CD4-positive, alpha-beta T cell treated with Interleukin-10 for 1 hour (primary cell): ENCODE measurements at places on chromosomes 2 and 18.

- no peak for DNase-seq
Observed at GRCh38 chr2:17644997-17645720, 104.7 kb downstream of the VSNL1 start.

GRCh38 chr2:127649100-127649611, 3.2 kb downstream of the GPR17 start:
- no peak for DNase-seq

GRCh38 chr2:215507836-215508235, 72.0 kb upstream of the FN1 start:
- DNase-seq, result no peak

DNA sequence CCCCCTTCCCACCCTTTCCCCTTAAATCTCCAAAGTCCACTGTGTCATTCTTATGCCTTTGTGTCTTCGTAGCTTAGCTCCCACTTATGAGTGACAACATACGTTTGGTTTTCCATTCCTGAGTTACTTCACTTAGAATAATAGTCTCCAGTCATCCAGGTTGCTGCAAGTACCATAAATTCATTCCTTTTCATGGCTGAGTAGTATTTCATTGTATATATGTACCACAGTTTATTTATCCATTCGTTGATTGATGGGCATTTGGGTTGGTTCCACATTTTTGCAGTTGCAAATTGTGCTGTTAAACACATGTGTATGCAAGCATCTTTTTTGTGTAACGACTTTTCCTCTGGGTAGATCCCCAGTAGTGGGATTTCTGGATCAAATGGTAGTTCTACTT, 14.5 kb upstream of the ZNF638 start:
- DNase-seq, result no peak

DNA sequence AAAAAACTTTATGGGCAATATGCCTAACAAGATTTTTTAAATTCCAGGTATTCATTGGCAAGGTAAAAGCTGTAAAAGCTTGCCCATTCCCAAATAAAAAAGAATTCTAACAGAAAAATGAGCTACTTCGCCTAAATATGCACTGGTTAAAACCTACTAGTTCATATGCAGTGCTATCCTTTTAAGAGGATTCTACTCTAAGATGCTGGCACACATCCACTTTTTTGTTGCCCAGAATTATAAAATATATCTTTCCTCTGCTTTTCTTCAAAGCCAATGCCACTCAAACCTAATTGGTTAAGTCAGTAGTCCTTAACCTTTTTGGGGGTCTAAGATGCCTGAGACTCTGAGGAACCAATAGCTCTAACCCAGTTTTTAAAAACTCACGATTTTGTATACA, 3.2 kb downstream of the XPO1 start:
- no peak for DNase-seq
